ENCODE measurements at places on chromosomes 6 and 20. TPM values are rescaled to one million over a fixed set of nuclear protein-coding genes. Genes with fewer than 3 reads are reported as not detected.

The PCNA gene
- 28.0 TPM for total RNA-seq

DNA sequence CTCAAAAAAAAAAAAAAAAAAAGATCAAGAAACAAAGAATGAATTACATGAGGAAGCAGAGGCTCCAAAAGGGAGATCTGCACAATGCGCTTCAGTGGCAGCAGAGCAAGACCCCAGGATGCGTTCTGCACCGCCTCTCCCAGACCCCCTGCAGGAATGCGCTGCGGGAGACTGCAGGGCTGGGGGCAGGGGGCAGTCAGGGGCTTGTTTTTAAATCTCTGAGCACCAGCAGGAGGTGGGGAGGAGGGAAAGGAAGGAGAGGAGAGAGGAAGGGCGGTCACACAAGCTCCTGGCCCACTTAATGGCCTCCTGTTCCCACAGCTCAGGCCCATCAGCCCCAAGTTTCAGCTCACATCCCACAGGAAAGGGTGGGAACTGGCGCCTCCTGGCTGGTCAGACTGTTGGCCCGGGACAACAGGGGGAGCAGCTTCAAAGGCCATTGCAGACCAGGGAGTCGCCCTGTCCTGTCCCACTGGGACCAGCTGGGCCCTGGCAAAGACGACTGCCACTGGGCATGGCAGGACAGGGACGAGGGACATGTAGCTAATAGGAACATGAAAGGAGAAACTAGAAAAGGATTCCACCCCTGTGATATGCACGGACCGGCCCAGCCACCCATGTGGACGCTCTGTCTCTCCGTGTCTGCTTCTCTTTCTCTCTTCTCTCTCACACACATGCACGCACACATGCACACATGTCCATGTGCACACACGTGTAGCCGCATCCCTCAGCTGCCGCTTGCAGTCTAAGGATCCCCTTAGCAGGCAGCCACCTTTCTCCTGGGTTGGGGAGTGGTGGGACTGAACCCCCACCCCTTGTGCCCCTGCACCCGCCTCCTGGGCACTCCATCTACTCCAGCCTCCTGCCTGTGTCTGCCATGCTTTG lies 34.7 kb downstream of the TFEB start:
- peak; percentile 47 for DNase-seq

- DNase-seq = no peak
Measured at GRCh38 chr6:150698391-150698790, 98.7 kb downstream of the PLEKHG1 start.

GRCh38 chr20:61117725-61118124 lies 134.3 kb upstream of the CDH4 start:
- no peak for DNase-seq

GRCh38 chr6:82957171-82957867 lies 108.3 kb downstream of the UBE3D start:
- no peak for DNase-seq

DNA sequence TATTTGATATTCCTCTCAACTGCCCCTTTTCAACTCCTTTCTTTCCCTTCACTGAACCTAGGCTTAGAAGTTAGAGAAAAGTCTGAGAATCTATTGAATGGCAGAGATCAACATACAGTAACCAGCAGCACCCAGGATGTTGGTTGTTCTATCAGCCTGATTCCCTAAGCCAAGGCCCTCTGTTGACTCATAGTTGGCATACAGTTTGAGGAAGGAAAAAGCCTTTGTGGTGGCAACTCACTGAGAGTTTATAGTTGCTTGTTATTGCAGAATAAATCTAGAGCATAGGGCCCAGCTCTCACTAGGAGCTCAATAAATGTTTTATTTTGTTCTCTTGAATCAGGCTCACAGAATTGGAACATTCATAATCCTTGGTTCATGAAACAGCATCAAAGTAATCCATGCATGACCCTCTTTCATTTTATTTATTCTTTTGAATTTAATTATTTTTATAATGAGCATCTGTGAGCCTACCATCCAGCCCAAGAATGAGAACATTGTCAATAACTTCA lies 119.1 kb upstream of the ADGRF1 start:
- DNase-seq = no peak

- peak; percentile 55 for DNase-seq
Measured at GRCh38 chr20:5718896-5719595, 31.2 kb upstream of the SHLD1 start.

GRCh38 chr6:142384519-142385254 lies 82.9 kb downstream of the ADGRG6 start:
- DNase-seq = no peak

DNA sequence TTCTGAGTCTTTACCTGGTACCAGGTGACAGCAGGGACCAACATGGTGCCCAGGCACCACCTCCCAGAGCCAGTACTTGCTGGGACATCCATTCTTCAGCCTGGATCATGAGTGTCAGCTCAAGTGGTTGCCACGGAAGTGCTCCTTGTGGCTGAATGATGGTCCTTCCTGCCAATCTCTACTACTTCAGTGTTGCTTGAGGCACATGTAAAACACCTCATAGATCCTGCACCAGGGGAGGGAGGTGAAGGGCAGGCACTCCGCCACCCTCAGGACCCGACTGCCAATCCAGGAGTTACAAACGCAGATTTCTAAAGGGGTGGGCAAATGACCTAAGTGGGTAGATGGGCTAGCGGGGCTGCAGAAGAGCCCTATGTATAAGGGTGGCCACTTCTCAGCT lies 226.0 kb downstream of the PREX1 start:
- DNase-seq = no peak

Data from left ventricle myocardium inferior (tissue), 1 donor.